ENCODE measurements at places on chromosomes 2 and 18. TPM values are rescaled to one million over a fixed set of nuclear protein-coding genes. Genes with fewer than 3 reads are reported as not detected.

The RSAD2 gene
- 0.89 TPM for total RNA-seq

The GPR45 gene
- not detected for total RNA-seq

The OTOF gene
- total RNA-seq = 0.09 TPM

The CREB1 gene
- 22.3 TPM for total RNA-seq

The NMS gene
- total RNA-seq = not detected

The MARCO gene
- 0.08 TPM for total RNA-seq

The UGT1A3 gene
- total RNA-seq = not detected

The ST3GAL5 gene
- total RNA-seq = 38.9 TPM

The SS18 gene
- 52.2 TPM for total RNA-seq

The TMEM17 gene
- 5.4 TPM for total RNA-seq

The SP5 gene
- not detected for total RNA-seq

The CERKL gene
- total RNA-seq = 0.41 TPM

The RNF125 gene
- 0.32 TPM for total RNA-seq

The RAB27B gene
- 10.4 TPM for total RNA-seq

The DIPK1C gene
- not detected for total RNA-seq

The ALPP gene
- 0.75 TPM for total RNA-seq

The CHRND gene
- total RNA-seq = not detected

The SLC9A4 gene
- not detected for total RNA-seq

The ALPI gene
- not detected for total RNA-seq

The VAMP8 gene
- 15.2 TPM for total RNA-seq

The FAM161A gene
- 8.2 TPM for total RNA-seq

The DSEL gene
- total RNA-seq = 0.27 TPM

The PHLPP1 gene
- 6.7 TPM for total RNA-seq

The TOGARAM2 gene
- total RNA-seq = 0.23 TPM

The DYNAP gene
- total RNA-seq = not detected

The PLB1 gene
- total RNA-seq = 1.1 TPM

The MBOAT2 gene
- total RNA-seq = 31.9 TPM

The RTP5 gene
- not detected for total RNA-seq

The METTL4 gene
- total RNA-seq = 5.7 TPM

The ALMS1 gene
- total RNA-seq = 10.2 TPM

The ANTXR1 gene
- total RNA-seq = 134 TPM

The MERTK gene
- 1.8 TPM for total RNA-seq

The OR6B2 gene
- total RNA-seq = not detected

The MOB4 gene
- total RNA-seq = 27.4 TPM

The NTSR2 gene
- not detected for total RNA-seq

The GMPPA gene
- 36.1 TPM for total RNA-seq

The CNDP2 gene
- total RNA-seq = 80.0 TPM

The CMPK2 gene
- 1.1 TPM for total RNA-seq

The TCF7L1 gene
- 6.7 TPM for total RNA-seq

The SPDYA gene
- 0.32 TPM for total RNA-seq

All from A549 treated with CORT108297 at 1 μM for 4 hours (cell line).